Breast epithelium (tissue), 4 donors: ENCODE measurements at places on chromosomes 2 and 18.

DNA sequence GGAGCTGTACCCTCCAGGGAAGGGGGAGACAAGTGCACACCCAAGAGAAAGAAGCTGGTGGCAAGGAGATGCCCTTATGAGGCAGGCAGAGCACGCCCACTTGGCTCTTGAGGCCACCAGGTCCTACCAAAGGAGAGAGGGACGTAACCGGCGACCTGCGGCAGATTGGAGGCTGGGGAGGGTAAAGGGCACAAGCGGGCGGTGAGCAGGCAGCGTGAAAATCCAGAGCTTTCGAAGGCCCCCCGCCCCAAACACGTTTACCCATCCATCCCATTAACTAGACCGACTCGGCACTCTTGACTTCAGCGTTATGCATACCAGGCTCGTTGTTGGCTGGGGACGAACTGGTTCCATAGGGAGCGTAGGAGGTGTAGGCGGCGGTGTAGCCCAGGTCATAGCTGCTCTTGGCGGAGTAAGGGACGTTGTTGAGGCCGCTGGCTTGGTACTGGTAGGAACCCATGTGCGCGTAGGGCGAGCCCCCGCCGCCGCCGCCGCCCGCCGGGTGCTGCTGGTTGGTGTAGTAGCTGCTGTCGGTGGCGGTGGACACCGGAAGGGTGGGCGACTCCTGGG lies 794 bp downstream of the DLX2 start:
- peak overlapping the region; percentile 44 for H3K4me3 ChIP-seq
- no peak overlapping the region for H3K27ac ChIP-seq
- H3K27me3 ChIP-seq = peaks cover 27% of the 10 kb centered on the region
- no peaks in the 10 kb centered on the region for H3K36me3 ChIP-seq
- DNase-seq = no peak
- H3K4me1 ChIP-seq = peaks cover 13% of the 10 kb centered on the region

GRCh38 chr2:1339388-1340140 lies 73.7 kb upstream of the TPO start:
- no peak for DNase-seq
- H3K27me3 ChIP-seq = no peaks in the 10 kb centered on the region
- H3K27ac ChIP-seq = no peak overlapping the region
- no peak overlapping the region for H3K4me3 ChIP-seq
- H3K4me1 ChIP-seq = no peaks in the 10 kb centered on the region

GRCh38 chr2:182361477-182361876 lies 65.4 kb downstream of the PDE1A start:
- no peak for DNase-seq
- H3K27me3 ChIP-seq = no peaks in the 10 kb centered on the region
- no peaks in the 10 kb centered on the region for H3K36me3 ChIP-seq
- H3K4me1 ChIP-seq = no peaks in the 10 kb centered on the region
- H3K27ac ChIP-seq = no peak overlapping the region
- H3K4me3 ChIP-seq = no peak overlapping the region

GRCh38 chr18:24485681-24486080 lies 25.2 kb downstream of the HRH4 start:
- no peak for DNase-seq
- no peaks in the 10 kb centered on the region for H3K27me3 ChIP-seq
- H3K4me3 ChIP-seq = no peak overlapping the region
- H3K4me1 ChIP-seq = no peaks in the 10 kb centered on the region
- no peak overlapping the region for H3K27ac ChIP-seq
- no peaks in the 10 kb centered on the region for H3K36me3 ChIP-seq

DNA sequence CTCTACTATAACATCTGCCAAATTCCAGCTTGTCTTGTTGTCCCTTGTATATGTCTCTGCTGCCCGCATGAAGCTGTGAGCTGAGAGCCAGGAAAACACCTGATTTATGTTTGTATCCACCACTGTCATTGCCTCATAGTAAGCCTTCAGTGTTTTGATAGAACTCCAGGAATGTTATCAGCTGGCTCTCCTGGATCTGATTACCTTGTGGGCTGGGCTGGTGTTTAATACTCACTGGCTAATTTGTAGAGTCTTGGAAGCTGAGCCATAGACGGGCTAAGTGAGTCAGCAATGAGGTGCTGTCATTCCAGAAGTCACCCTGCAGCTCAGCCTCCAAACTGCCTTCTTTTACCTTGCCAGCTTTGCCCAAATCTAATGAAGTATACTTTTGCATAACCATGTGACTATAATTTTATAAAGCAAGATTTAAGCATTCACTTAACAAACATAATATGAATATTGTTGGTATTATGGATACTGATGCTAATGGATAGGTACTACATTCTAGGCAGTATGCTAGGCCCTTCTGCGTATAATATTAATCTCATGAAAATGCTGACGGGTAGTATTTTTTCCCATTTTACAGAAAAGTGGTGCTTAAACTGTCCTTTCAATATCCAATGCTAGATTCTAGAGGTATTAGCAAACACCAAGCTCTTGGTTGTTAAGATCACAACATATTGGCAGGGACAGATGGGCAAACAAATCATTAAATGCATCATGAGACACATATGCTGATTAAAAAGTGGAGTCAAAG lies 62.7 kb upstream of the GATA6 start:
- no peaks in the 10 kb centered on the region for H3K27me3 ChIP-seq
- H3K4me1 ChIP-seq = no peaks in the 10 kb centered on the region
- H3K4me3 ChIP-seq = no peak overlapping the region
- no peak for DNase-seq
- H3K27ac ChIP-seq = no peak overlapping the region

DNA sequence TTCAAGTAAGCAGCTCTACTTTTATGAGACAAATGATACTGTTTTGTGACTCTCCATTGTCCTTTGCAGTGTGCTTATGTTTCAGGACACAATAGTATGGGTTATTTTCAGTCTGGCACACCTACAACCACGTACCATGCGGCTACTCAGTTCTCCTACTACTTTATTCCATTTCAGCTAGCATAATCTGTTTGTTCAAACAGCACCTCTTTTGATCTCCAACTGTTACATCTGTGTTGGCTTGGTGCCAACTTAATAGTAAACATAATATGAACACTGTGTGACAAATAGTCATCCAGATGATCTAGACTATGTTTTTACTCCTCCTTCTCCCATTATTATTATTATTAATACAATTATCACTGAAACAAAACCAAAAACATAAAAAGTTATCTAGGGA lies 40.5 kb downstream of the MYO3B start:
- no peaks in the 10 kb centered on the region for H3K36me3 ChIP-seq
- no peak overlapping the region for H3K27ac ChIP-seq
- H3K4me1 ChIP-seq = no peaks in the 10 kb centered on the region
- no peak for DNase-seq

GRCh38 chr18:44736664-44737380 lies 56.1 kb downstream of the SETBP1 start:
- no peak for DNase-seq
- no peaks in the 10 kb centered on the region for H3K27me3 ChIP-seq
- no peaks in the 10 kb centered on the region for H3K4me1 ChIP-seq

DNA sequence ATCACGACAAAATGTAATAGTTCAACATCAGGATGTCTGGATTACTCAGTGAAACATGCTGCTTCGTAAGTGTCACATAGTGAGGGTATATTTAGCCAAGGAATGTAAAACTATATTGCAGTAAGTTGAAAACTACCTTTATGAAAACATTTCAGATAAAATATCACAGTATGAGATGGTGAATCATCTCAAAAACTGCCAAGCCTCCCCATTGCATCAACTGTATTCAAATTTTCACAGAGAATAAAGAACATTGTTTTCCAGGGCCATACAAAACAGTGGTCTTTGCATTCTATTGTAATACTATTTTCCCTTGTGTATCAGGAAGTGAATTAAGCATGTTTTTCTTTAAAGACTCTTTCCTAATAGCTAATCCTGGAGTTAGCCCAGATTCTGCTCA lies 47.6 kb upstream of the MSTN start:
- no peak overlapping the region for H3K27ac ChIP-seq
- no peaks in the 10 kb centered on the region for H3K4me1 ChIP-seq
- DNase-seq = no peak
- H3K27me3 ChIP-seq = no peaks in the 10 kb centered on the region
- no peaks in the 10 kb centered on the region for H3K36me3 ChIP-seq
- H3K4me3 ChIP-seq = no peak overlapping the region

GRCh38 chr2:216283038-216283900 lies 89.0 kb downstream of the MARCHF4 start:
- no peaks in the 10 kb centered on the region for H3K27me3 ChIP-seq
- H3K4me3 ChIP-seq = no peak overlapping the region
- DNase-seq = no peak
- no peak overlapping the region for H3K27ac ChIP-seq

- H3K4me3 ChIP-seq = no peak overlapping the region
- peaks cover 20% of the 10 kb centered on the region for H3K27me3 ChIP-seq
- DNase-seq = no peak
- no peaks in the 10 kb centered on the region for H3K36me3 ChIP-seq
Observed at GRCh38 chr2:71456617-71457016, 3.3 kb downstream of the DYSF start.

- peaks cover 14% of the 10 kb centered on the region for H3K27me3 ChIP-seq
- H3K36me3 ChIP-seq = no peaks in the 10 kb centered on the region
- no peak for DNase-seq
- no peak overlapping the region for H3K27ac ChIP-seq
- H3K4me1 ChIP-seq = no peaks in the 10 kb centered on the region
- no peak overlapping the region for H3K4me3 ChIP-seq
Observed at GRCh38 chr18:74450626-74451025, 6.5 kb downstream of the DIPK1C start.

GRCh38 chr2:12070581-12070980 lies 324.1 kb downstream of the LPIN1 start:
- no peak for DNase-seq
- no peaks in the 10 kb centered on the region for H3K27me3 ChIP-seq
- H3K4me1 ChIP-seq = no peaks in the 10 kb centered on the region
- no peaks in the 10 kb centered on the region for H3K36me3 ChIP-seq
- H3K27ac ChIP-seq = no peak overlapping the region
